ENCODE measurements at places on chromosomes 3 and 15.

DNA sequence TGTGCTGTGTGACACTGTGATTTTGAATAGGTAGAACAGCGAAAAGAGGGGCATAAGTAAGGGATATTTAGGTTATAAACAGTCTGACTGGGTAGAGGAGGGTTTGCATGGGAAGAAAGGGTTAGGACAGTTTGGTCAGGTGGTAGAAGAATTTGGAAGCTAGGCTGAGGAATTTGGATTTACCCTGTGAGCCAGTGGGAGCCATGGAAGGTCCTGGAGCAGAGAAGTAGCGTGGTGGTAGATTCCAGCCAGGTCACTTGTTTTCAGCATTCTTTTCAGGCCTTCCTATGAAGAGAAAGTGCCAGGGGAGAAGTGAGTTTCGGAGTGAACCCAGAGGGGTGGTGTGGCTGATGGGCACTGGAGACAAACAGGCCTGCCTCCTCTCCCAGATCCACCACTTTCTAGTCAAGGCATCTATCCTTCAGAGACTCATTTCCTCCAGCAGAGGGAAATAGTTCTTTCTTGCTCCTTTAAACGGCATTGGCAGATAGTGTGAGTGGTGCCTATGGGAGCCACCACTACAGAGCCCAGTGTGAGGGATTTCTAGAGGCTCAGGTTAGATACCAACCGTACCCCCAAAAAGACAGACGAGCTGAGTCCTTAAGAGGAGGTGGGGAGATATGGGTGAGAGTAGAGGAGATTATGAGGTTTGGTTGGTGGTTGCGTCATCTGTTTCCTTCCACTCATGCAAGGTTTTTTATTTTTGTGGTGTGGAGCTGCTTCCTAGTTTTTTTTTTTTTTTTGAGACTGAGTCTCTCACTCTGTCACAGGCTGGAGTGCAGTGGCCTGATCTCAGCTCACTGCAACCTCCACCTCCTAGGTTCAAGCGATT, 21.2 kb downstream of the PXK start:
- no peak for DNase-seq

GRCh38 chr3:130850044-130850797, 43.7 kb upstream of the ATP2C1 start:
- DNase-seq, result peak; percentile 80

DNA sequence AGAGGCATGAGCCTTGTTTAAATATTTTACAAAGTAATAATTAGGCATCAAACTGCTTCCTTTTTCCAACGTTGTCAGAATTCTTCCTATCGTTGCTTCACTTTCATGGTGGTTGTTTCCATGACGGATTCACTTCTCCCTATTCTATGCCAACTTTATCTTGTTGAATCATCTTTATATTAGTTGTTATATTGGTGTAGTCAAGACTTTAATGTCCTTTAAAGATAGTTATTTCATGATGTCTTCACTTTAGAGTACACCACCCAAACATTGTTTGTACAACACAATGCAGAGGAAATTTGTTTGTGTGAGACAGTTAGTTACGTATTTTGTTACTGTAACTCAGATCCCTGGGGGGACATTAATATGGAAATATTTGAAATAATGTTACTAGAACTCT, 61.9 kb downstream of the CRYBG3 start:
- DNase-seq, result no peak

DNA sequence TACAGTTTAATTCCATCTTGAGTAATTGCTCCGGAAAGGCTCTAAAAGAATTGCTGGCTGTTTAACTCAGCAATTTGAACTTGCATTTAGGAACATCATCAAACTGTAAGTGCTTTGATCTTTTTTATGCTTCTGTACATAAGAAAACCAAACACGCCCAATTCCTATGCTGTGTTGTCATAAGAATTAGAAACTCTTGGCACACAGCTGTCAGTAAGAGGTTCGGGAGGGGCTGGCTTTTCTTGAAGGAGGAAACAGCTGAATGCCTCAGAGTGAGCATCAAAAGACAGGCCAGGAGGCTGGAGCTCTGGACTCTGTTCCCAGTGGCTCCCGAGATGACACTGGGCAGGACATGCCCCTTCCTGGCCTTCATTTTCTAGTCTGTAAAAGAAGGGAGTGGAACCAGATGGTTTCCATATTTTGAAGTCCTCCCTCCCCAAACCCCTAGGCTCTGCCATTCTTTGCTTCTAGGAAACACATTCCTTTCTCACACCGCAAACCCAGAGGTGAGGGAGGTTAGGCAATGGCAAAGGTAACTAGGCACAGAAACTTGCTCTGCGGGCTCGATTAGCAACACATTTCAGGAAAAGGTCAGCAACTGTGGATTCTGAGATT, 73.7 kb upstream of the DLG1 start:
- DNase-seq, result no peak

DNA sequence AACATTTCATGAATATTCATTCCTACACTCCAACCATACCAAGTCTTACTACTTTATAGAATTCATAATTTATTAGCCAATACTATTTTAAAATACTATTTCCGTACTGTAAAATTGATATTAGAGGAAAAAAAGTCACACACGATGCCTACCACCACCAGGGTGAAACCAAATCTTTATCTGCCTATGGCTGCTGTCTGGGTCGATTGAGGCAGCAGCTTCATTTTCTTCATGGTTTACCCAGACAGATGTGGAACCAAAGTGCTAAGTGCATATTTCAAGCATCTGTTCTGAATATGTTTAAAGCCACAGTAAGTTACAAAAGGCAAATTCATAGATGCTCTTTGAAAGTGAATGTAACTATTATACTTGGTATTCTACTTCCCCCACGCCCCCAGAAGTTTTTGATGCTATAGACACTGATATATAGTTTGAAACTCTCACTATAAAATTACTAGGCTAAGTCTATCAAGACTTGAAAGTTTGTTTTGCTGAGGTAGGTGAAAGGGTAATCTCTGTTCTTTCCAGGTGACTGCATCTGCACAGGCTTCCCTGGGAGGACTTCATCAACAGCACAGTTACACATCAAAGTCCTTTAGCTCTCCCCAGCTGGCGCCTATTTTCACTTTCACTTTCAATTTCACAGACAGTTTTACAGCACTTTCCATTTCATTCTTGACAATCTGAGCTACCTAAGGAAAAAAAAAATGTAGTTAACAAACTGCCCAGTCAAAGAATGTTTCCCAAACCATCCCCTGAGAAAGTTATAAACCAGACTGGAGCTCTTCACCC, 113.9 kb downstream of the POLQ start:
- DNase-seq, result peak; percentile 51

DNA sequence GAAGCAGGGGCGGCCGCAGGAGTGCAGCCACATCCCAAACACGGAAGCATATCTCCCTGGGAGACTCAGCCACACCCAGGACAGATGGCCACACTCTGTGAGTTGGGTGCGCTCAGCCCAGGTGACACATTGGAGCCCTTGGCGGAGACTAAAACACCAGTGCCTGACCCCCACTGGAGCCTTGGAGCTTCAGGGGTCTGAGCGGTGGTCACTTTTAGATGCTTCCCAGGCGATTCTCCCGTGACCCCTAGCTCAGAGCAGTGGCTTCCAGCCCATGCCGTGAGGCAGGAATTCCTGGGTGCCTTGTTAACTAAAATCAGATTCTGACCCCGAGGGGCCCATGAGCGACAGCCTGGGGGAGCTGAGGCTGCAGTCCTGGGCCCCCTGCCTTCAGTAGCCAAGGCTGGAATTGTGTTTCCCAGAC, 54.5 kb downstream of the PLXNA1 start:
- no peak for DNase-seq

DNA sequence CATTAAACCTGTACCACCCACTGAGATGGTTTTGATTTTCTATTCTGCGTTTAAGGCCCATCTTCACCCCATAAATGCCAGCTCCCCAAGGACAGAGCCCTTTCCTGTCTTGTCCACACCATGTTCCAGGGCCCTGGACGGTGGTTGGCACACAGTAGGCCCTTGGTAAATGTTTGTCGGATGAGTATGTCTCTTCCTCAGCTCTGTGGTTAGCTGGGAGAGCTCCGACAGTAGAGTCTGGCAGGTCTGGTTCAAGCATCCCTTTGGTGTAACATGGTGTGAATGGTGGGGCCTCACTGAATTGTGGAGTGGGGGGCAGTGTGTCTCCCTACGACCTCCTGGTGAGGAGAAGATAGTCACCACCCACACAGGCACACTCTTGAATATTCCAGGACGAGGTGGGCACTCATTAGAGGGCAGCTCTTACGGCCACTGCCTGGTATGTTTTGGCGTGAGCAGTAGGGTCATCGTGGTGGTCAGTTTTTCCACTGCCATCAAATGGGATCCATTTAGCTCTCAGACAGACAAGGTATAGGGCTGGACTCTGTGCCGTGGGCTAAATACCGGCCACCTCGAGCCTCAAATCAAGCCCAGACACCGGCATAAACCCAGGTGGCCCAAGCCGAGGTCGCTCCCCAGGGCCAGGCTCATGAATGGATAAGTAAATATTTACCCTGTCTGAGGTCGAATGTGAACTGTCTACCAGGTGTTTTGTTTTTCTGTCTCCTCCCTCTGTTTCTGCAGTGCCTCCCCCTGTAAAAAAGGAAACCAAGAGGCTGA, 61.3 kb downstream of the SMAD3 start:
- no peak for DNase-seq

Measured in hematopoietic multipotent progenitor cell treated with erythropoietin and hydrocortisone succinate and interleukin-3 and kit ligand, for 15 days (in vitro differentiated cells).